ENCODE measurements at places on chromosomes 13 and 19.

DNA sequence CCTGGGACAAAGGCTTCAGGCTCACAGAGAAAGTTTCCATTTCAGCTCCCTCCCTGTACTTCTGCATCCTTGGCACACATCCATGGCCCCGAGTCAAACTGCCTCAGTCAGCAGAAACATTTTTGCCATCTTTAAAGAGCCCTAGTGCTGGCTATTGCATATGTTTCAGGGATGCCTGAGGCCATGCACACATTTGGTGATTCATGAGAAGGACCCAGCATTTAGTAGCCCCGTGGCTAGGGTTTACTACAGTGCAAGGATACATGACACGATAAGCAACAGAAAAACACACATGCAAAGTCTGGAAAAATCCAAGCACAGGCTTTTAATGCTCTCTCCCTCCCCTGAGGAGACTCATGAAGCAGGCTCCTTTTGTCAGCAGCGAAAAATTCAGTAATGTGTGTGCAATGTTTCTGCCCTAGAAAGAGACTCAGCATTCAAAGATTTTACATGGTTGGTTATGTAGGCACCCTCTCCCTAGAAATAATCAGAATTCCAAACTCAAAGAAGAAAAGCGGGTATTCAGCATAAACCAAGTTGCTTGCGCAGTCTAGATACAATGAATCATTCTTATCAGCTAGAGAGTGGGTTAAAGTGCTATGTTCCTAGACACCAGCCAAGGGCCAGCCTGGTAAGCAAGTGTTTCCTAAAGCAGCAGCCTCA is 17.6 kb downstream of the ACOD1 start:
- DNase-seq, result no peak

DNA sequence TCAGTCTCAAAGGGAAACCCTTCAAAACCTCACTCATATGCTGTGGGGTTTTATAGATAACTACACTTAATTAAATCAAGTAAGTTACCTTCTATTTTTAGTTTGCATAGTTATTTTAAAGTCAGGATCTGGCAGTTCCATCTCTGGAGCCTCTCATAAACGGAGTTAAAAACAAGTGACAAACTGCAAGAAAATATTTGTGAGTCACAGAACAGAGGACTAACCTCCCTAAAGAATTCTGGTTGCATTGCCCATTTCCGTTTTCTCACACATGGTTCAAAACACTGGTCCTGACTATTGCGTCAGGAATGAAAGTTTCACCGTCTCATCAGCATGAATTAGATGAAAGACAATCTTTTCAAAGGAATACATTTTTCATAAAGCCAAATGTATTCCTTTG is 10.6 kb downstream of the RXFP2 start:
- DNase-seq, result no peak

- no peak for DNase-seq
Observed at GRCh38 chr13:36475468-36475867, 43.2 kb downstream of the CCNA1 start.

DNA sequence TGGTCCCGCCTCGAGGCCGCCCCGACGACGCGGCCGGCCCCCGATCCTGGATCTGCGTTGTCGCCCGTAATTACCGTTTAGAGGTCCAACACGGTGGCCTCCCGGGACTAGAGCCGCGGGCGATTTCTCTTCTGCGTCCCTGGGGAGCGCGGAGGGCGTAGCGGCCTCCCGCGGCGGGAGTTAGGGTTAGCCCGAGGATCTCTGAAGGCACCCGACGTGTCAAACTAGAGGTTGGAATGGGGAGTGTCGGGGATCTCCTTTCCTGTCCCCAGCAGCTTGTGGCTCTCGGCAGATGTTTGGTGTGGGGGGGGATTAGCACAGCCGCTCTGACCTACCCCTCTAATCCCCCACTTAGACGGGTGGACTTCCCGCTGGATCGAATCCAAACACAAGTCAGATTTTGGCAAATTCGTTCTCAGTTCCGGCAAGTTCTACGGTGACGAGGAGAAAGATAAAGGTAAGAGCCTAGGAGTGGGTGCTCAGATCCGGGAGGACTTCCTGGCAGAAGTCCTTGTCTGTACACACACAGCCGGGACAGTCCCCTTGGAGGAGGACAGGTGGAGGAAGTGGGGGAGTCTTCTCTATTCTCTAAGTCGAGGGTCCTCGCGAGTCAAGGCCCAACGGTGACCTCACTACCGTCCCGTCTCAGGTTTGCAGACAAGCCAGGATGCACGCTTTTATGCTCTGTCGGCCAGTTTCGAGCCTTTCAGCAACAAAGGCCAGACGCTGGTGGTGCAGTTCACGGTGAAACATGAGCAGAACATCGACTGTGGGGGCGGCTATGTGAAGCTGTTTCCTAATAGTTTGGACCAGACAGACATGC is 581 bp downstream of the CALR start:
- no peak for DNase-seq

DNA sequence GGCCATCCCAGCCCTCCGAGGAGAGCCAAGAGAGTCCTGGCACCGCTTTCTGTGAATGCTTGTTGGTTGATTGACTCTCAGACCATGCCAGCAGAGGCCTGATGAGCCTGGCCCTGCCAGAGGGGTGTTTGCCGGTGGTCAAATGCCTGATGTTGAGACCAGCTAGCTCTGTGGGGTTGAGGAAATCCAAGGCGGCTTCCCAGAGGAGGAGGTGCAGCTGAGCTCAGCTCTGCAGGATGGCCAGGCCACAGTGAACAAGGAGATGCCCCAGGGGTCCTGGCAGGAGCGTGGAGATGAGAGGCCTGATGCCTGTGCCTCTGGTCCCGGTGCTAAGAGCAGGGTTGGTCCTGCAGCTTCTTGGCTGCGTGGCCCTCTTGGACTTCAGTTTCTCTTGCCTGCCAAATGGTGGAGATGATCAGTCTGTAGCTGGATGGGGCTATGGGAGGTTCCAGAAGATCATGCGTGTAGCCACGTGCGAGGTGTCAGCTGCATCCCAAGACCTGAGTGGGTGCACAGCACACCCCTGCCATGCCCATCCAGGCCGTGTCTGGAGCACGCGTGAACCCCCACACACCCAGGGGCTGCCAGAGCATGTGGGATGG is 16.8 kb downstream of the NFIC start:
- no peak for DNase-seq

- no peak for DNase-seq
Observed at GRCh38 chr13:59416561-59416960, 747.2 kb downstream of the DIAPH3 start.

DNA sequence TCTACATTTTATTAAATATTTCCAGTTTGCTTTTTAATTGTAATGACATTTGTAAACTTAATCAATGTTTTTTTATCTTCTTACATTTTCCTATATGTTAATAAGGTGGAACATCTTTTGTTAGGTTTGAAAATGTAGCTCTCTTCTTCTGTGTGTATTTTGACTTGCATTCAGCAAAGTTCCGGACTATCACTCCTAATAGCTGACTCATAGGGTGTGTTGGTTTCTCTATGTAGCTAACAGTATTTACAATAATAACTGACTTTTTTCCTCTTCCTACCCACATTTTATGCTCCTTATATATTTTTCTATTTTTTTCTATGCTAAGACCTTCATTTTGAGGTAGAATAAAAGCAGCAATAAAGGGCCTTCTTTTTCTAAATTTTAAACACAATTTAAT is 28.1 kb downstream of the MYO16 start:
- DNase-seq, result no peak

DNA sequence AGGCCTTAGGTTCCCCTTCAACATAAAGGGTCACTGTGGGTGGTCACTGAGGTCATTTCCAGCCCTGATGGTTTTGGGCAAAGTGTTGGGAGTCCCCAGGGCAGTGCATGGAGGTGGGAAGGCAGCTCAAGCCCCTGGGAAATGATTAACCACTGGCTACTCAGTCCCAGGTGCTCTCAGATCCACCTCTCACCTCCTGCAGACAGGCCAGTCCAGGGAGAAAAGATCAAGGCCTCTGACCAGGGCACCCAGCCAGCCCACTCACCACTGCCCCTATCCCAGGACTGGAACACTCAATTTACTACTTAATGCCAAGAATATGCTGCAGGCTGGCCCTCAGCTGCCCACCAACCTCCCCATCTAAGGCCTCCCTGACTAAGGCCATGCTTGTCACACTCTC is 1307.9 kb downstream of the UQCRFS1 start:
- no peak for DNase-seq

DNA sequence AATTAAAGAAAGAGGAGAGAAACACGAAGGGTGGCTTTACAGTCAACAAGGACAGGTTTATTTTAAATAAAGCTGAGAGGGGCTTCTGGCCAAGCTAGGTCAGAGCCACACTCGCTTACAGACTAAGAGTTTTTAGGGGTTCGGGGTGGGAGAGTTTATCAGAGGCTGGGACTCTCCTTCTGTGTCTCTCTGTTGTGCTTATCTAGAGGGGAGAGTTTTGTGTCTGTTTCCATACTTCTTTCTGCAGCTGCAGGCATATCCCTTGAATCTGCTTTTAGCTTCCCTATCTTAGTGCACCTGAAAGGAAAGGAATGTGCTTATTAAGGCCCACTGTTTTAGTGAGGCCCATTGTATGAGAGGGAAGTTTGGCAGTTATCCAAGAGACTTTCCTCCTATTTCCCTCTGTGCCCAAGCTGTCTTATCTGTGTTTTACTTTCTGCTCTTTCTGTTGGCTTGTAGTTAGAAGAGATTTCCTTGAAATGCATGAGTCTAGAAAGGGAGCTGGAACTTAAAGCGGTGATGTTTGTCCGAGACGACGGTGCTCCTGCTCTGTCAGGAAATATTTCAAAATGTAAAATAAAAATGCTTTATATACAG is 275.3 kb downstream of the KCTD12 start:
- no peak for DNase-seq

DNA sequence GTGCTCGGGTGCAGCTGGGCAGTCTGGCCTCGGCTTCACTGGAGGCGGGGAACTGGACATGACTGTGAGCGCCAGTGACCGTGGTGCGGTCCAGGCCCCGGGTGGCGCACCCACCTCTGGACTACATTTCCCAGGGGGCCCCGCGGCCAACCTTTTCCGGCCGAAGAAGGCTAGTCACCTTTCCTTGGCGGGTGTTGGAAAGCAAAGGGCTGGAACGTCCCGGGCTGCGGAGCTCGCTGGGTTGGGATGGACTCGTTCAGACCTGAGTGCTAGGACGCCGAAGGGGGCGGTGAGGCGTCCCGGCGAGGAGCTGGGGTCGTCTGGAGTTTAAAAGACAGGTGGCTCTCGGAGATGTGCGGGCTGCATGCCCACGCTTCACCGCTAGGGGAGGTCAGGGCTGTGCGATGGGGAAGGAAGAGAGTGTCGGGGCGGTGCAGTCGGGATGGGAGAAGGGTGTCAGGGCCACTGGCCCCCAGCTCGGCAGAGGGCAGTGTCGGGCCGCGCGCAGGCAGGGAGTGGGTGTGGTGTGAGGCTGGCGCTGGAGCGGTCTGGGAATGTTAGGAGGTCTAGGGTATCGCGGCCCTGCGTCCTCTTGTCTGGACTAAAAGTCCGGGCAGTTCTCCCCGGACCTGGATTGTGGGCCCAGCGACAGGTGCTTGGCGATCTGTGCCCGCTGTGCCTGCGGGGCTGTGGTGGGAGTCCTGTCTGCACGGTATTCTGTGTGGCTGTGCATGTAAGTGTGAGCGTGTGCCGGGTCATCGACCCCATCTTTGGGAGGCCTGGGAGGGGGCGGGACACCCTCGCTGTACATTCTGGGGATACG is 57.1 kb downstream of the ZNF568 start:
- no peak for DNase-seq

DNA sequence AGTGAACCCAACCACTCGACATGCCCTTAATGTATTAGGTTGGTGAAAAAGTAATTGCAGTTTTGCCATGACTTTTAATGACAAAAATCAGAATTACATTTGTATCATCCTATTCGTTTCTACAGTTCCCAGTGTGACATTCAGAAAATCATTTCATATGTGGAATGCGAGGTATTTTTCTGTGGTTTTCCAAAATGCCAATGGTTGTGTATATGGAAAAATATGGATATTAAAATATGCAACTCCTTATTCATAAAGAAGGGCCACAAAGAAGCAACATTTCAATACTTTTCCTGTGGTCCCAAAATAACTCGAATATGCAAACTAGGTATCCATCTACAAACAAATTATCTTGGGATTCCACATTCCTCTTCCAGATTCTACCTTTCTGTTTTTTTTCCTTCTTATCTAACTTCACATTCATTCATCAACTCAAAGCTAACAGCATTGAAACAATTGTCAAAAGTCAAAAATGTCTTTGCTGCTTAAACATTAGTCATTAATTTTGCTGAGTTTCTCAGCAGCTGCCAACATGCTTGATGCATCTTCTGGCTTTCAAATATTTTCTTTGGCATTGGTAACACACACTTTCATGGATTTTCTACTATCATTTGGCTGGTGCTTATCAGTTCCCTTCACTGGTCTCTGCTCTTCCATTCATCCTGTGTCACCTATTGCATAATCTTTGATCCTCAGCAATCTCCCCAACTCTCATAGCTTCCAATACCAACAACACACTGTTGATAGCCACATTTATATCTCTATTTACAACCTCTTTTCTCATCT is 1445.4 kb downstream of the EFNB2 start:
- DNase-seq, result no peak

Measured in HuH-7 (cell line).